ENCODE measurements at places on chromosomes 12 and 14.
A peak's percentile ranks its signal among the peaks of the same experiment; 100 is the strongest.

GRCh38 chr14:44053422-44053821 is 453.7 kb downstream of the FSCB start:
- no peak for DNase-seq

GRCh38 chr12:99611599-99611998 is 36.0 kb upstream of the GARIN6 start:
- DNase-seq, result no peak

- no peak for DNase-seq
These were observed 222.5 kb downstream of the PIK3C2G start for GRCh38 chr12:18483698-18484325.

DNA sequence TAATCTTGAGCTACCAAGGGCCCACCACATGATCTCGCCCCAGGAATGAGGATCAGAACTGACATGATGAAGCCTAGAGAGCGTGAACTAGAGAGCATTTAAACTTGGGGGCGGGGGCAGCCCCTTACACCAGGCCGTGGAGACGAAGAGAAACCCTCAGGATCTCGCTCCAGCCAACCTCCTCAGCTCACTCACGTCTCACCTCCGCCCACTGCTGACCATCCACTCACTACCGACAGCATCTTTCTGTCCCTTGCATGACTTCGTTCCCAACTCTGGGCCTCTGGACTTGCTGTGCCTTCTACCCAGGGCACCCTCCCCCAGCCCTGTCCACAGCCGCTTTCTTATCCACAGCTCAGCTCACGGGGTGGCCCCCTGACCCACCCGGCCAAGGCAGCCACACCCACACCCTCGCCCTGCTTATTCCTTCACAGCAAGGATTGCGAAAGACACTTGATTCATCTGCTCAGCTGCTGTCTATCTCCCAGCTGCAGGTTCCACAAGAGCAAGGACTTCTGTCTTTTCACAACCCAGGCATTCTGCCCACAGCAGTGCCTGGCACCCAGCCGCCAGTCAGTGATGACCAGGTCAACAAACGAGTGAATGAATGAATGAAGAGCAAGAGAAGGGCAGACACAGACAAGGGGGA is 6.4 kb downstream of the STX2 start:
- no peak for DNase-seq

- DNase-seq, result no peak
These were observed 612 bp downstream of the TRAPPC6B start for GRCh38 chr14:39169541-39169900.

DNA sequence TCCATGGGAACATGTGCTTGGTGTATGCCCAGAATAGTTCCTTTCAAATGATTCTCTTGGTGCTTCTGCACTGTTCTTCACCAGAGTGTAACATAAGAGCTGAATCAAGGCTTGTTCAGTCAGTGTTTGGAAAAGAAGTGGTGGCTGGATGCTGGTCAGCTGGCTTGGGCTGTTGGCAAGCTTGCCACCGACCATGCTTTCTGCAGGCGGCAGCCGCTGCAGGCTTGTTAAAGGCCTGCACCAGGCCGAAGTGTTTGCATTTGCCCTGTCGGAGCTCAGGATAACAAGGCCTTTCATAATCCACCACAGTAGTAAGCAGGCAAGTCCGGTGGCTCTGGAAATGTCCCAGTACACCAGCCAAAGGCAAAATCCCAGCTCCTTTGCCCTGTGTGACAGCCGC is 26.9 kb downstream of the DAAM1 start:
- DNase-seq, result peak; percentile 69

GRCh38 chr14:70602254-70602653 is 1.8 kb upstream of the MED6 start:
- no peak for DNase-seq

DNA sequence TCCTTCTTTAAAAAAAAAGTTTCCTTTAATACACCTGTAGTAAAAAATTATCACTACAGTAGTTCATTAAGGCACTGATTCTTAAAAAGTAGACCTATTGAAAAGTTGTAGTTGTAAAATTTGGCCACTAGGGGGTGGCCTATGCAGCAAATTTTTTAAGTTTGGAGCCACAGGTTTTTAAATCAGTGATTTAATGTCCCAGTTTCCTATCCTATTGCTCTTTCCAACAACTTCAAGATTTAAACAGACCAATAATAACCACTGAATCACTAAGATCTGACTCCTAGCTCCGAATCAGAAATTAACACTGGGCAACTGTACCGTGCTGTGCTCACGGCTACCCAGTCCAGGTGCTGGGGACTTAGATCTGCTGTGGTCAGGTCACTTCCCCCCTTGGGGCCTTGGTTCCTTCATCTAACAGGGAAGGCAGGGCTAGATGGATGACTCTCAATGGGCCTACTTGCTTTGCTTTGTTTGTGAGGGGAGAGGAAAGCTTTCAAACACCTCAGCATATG is 279.3 kb downstream of the MED13L start:
- DNase-seq, result peak; percentile 47

- DNase-seq, result no peak
These were observed 26.2 kb upstream of the CMA1 start for GRCh38 chr14:24534286-24534685.

GRCh38 chr12:49010092-49010668 is 8.4 kb downstream of the PRKAG1 start:
- no peak for DNase-seq

DNA sequence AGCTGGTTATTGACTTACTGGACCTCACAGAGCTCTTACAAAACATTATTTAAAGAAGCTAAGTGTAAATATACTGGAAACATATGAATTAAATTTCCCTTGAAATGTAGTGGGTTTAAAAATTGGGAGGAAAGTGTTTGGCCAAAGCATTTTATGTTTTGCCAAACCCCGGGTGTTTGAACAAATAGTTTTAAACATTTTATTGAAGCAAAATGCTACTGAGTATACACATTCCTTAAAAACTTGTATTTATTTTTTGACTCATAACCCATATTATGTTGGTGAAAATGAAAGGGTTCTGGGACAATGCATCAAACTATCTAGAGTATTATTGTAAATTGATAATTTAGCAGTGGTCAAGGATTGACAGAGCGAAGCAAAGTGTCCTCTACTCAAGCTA is 1048.5 kb downstream of the SLC6A15 start:
- DNase-seq, result no peak

DNA sequence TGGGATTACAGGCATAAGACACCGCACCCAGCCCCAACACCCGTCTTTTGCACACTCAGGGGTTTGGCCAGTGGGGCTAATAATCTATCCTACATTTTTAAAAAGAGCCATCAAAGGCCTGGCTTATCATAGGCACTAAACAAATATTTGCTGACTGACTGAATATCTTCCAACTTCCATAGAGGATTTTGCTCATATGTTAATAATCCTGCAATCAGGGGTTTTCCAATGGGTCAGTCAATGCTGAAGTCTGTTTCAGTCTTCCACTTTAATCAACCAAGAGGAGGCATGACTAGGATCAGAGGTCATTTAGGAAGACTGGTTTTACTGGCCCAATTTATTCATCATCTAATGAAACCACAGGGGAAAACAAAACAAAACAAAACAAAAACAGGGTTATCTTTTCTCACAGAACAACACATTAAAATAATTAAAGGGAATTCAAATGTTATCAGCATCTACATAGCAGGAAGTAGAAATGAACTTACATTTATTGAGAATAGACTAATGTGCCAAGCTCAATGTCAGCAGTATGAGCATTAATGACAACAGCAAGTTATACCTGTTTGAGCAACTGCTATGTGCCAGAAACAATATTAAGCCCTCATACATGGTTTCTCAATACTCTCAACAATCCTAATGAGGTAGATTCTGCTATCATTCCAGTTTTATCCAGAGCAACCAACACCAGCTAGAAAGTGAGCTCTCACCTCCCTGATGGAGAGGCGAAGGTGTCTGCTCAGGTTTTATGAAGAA is 372.2 kb downstream of the EGLN3 start:
- no peak for DNase-seq

GRCh38 chr12:58584880-58585279 is 335.4 kb downstream of the LRIG3 start:
- DNase-seq, result no peak

DNA sequence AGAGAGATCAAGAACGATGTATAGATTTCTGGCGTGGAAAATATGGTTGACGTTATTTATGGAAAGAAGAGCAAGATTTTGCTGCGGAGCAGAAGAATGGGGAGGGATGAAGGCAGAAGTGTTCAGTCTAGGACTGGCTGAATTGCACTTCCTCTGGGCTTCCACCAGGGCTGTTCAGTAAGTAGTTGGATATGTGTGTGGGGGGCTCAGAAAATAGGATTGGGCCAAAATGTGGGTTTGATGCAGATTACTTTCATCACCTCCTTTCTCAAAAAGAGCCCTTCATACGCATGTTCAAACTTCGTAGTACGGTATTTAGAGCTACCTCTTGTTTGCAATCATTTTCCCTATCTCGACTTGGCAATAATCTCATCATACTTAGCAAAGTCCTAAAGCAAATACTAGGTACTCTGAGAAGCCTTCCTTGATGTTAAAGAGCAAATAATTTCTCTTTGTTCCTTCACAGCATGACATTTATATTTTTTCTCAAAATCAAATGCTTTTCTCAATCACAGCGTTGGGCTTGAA is 349.4 kb downstream of the NELL2 start:
- DNase-seq, result no peak

DNA sequence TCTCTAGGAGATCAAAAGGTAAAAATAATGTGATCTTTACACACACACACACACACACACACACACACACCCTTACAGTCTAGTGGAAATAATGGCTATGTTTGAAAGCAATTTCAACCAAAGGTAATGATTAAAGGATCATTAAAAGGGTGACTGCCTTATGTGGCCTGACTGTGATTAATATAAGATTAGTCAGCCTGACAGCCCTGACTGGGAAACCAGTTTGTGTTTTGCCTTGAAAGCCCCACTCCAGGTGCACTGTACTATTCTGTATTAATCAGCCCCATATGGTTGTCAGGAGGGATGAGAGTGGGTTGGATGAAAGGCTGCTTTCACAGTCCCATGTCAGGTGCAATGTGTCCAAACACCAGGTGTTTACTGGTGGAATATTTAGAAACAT is 10.5 kb downstream of the RASSF9 start:
- DNase-seq, result no peak

DNA sequence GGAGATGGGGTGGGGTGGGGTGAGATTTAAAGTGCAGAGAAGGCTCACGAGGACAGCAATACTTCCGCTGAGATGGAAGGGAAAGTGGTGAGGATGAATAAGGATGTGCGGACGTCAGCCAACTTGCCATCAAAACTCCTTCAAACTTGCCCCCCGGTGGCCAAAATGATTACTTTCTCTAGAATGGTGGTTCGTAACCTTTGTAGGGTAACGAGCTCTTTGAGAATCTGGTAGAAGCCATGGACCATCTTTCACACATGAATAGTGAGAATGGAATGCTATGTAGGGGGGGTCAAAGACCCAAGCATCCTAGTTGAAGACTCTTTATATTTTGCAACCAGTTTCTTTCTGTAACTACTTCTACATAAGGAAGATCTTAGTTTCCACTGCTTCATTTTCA is 245.9 kb upstream of the DDHD1 start:
- no peak for DNase-seq

- DNase-seq, result no peak
These were observed 14.9 kb downstream of the VRK1 start for GRCh38 chr14:96811985-96812667.

DNA sequence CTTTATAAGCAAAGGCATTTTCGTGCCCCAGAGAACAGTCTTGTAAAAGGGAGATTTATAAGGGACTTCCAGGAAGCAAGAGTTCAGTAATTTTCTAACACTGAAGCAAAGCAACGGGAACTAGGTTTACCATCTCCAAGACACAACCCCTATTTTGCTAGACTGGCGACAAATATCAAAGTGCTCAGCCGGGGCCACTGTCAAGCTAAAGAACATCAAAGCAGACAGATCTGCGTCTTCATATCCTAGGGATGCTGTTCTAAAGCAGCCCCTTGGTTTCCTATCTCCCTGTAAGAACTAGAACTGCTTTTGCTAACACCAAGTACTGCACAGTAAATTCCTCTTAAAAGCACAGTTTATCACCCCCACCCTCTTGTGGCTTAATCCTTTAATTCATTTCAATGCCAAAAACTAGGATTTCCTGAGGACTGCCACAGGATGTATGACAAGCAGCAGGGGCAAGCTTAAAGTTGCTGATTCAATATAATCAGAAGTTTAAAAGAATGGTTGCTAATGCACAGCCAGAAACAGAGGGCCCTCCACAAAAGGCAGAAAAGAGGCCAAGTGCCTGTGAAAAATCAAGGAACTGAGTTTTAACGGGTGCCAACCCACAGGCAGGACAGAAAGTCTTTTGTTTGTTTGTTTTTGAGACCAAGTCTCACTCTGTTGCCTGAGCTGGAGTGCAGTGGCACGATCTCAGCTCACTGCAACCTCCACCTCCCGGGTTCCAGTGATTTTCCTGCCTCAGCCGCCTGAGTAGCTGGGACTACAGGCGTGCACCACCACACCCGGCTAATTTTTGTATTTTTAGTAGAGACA is 44.0 kb upstream of the ISM2 start:
- no peak for DNase-seq

- peak; percentile 85 for DNase-seq
These were observed 1.3 kb upstream of the IGFBP6 start for GRCh38 chr12:53096089-53096741.

- no peak for DNase-seq
These were observed 35.7 kb downstream of the SLC38A4 start for GRCh38 chr12:46790066-46790465.

DNA sequence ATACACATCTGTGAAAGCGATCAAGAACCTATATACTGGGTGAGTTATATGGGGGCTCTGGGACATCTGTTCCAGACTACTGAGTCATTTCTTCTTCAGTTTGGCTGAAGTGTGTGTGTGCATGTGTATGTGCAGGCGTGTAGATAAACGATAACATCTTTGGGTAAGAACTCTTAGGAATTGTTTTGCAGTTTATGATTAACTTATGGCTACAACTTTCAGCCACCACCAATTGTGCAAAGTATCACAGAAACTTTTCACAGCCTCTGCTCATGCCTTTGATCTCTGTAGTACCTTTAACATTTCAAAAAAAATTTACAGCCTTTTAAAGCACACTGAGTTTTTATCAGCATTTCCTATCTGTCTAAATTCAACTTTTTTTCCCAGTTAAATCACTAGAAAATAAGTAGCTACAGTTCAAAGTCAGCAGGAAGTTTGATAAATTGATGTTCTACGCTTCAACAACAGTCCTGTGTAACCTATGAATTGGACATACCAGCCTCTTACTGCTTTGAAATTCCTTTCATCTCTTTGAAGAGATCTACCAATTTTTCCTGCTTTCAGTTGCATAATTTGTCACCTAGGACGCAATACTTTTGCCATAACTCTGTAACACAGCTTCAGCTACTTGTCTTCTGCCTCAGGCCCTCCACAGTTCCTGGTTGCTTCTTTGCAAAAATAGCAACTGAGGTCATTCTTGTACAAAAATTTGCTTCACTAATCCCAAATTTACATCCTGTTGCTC is 43.0 kb downstream of the PPM1H start:
- DNase-seq, result no peak

DNA sequence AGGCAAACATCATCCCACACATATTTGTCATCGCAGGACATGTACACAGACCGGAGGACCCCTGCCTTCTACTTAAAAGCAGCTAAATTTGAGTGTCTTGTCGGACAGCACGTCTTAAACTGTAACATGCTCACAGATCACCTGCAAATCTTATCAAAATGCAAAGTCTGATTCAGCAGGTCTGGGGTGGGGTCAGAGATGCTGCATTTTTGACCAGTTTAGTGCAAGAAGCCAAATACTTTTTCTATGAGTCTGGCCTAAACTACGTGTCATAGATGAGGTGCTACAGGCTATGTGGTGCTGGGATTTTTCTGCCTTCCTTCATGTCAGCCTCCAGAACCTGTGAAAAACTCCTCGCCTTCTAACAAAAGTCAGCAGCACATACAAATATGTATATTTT is 178.8 kb upstream of the LHX5 start:
- DNase-seq, result no peak

Data from AG09319 (cell line).